ENCODE measurements at places on chromosomes 7 and 10.

DNA sequence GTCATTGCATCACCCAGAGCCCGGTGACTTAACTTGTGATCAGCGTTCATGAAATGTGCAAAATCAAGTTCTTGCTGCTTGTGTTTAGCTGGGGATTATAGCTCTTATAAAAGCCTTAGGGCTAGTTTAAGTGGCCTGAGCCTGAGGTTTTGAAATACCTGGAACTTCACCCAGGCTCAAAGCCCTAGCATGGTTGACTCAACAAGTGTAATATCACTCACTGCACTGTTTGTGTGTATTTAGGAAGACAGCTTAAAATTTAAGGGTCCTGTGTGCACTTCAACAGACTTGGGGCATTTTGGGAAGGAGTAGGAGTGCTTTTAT lies 489.5 kb downstream of the GATA3 start:
- ATAC-seq, result peak; percentile 96

DNA sequence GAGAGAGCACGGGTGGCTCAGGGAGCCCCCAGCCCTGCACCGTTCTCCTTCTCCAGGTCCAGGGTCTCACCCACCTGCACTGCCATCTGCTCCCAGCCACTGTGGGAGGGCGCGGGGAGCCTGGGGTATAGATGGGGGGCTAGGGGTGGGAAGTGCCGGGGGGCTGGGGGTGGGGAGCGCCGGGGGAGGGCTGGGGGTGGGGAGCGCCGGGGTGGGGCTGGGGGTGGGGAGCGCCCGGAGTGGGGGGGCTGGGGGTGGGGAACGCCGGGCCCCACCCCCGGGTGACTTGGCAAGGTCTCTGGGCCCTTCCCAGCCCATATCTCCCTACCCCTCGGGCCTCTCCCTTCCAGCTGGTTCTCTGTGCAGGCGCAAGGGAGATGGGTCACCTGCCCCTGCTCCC lies at the start of gene GRIFIN:
TSS of gene GRIFIN (minus strand) at position 101 of the 400 bp plus-strand sequence. CDS start at position 86, 15 bp downstream.
- ATAC-seq, result no peak

GRCh38 chr10:107264742-107265141 lies 100.2 kb upstream of the SORCS1 start:
- ATAC-seq, result no peak

- peak; percentile 51 for ATAC-seq
Measured at GRCh38 chr10:29947701-29948060, 111.7 kb downstream of the JCAD start.

DNA sequence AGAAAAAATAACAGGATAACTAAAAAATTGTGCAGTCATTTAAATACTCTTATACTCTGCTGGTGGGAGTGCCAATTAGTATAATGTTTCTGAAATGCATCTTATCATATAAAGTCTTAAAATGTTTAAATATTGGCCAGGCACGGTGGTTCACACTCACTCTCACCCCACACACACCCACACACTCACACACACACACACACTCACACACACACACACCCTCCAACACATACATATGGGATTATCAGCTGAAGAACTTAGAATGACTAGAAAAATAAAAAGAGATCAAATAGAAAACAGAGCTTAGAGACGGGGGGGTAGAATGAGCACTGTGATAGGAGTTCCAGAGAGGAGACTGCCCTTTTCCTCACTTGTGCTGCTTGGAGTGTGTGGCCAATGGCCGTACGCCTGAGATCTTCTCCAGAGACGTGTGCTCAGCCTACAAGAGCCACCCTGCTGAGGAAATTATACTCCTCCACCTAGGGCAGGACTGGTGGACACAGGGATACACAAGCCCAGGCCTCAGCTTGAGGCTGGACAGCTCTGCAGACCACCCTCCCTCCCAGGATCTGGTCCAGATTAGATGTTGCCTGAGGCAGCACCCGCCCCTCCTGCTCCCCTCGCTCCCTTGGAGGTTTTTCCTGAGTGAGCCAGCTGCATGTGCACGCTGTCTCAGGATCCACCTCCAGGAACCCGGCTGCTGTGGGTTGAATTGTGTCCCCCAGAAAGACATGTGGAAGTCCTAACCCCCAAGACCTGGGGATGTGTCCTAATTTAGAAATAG lies 26.5 kb upstream of the PRKAG2 start:
- no peak for ATAC-seq

GRCh38 chr7:20113427-20114027 lies 103.7 kb downstream of the MACC1 start:
- peak; percentile 29 for ATAC-seq

Measured in esophagus mucosa (tissue), 1 donor.